Esophagus squamous epithelium (tissue), 5 donors: ENCODE measurements at places on chromosomes 13 and 19. TPM values are rescaled to one million over a fixed set of nuclear protein-coding genes. Genes with fewer than 3 reads are reported as not detected.

GRCh38 chr19:30665449-30665848, 293.3 kb downstream of the ZNF536 start:
- DNase-seq: no peak
- H3K4me1 ChIP-seq: no peaks in the 10 kb centered on the region
- no peak overlapping the region for H3K4me3 ChIP-seq
- peak overlapping the region; percentile 71 for H3K27ac ChIP-seq
- no peaks in the 10 kb centered on the region for H3K27me3 ChIP-seq

DNA sequence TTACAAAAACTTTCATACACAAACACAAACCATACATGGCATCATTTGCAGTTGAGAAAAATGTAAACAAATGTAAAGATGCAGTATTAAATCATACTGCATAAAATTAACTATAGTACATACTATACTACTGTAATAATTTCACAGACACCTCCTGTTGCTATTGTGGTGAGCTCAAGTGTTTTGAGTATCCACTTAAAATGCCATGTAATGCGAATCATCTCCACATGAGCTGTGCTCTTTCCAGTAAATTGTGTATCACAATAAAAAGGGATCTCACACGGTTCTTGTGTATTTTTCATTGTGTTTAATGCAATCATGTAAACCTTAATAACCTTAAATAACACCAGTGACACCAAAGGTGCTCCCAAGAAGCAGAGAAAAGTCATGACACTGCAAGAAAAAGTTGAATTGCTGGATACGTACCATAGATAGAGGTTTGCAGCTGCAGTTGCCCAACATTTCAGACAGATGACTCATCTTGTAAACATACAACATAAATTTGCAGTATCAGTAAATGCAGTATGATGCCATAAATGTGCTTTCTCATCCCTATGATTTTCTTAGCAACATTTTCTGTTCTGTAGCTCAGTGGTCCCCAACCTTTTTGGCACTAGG, 166.6 kb downstream of the RAP2A start:
- no peaks in the 10 kb centered on the region for H3K36me3 ChIP-seq
- no peaks in the 10 kb centered on the region for H3K4me1 ChIP-seq
- no peaks in the 10 kb centered on the region for H3K27me3 ChIP-seq
- no peak for DNase-seq

GRCh38 chr19:16204005-16204294, 6.2 kb downstream of the AP1M1 start:
- H3K36me3 ChIP-seq: peaks cover 26% of the 10 kb centered on the region

DNA sequence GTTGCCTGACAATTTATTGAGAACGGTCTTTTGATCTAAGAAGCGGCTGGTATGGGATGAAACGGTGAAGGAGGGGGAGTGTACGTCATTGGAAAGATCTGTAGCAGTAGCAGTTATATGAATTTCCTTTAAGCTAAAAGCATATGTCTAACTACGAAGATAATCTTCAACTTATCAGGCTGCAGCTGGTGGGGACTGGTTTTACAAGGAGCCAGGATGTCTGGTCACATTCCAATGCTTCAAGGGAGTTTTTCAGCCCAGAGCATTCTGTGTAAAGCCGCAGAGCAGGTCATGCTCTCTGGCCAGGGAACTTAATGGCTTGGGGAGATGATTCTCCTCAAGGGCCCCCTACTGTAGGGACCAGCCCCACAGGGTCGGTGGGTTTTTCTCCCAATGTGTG, 29.2 kb downstream of the CLEC4M start:
- no peak overlapping the region for H3K27ac ChIP-seq
- H3K36me3 ChIP-seq: no peaks in the 10 kb centered on the region
- H3K4me1 ChIP-seq: peaks cover 13% of the 10 kb centered on the region
- peaks cover 9% of the 10 kb centered on the region for H3K27me3 ChIP-seq
- DNase-seq: no peak

DNA sequence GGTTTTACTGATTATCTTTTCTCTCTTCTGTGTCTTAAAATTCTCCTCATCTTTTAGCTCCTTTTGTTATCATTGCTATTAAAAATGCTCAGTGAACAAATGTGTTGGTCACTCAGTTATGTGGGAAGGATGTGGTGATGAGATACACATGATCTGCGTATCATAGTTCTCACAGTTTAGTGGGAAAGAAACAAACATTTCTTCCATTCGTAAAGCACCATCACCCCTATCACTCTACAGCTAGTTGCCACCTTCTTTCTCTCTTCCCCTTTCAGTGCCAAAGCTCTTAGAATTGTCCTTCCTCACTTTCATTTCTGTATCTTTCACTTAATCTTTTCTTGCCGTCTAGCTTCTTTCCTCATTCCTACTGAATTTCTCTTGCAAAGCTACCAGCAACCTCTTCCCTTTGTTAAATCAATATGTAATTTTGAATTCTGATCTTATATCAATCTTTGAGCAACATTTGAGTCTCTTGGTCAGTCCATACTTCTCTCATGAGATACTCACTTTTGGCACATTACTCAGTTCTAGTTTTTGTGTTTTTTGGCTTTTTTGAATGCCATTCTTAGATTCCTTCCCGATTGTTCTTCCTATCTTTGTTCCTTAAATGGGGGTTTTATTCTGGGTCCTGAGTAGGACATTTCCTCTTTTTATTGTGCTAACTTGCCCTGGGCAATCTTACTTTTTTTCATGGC, 122.3 kb downstream of the PCCA start:
- H3K4me1 ChIP-seq: peaks cover 25% of the 10 kb centered on the region
- DNase-seq: no peak
- H3K4me3 ChIP-seq: no peak overlapping the region
- peaks cover 49% of the 10 kb centered on the region for H3K36me3 ChIP-seq

DNA sequence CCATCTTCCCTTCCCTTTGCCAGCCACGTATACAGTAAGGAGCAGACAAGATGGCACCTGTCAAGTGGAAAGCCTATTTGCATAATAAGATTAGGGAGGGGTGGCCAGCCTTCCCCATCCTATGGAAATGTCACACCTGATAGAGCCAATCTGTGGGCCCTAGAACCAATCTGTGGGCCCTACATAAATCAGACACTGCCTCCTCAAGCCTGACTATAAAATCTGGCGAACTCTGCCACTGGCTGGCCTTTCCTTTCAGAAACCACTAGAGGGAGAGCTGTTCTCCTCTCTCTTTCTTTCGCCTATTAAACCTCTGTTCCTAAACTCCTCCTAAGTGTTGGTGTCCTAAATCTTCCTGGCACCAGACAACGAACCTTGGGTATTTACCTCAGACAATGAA, 231.5 kb upstream of the KLHL1 start:
- H3K27ac ChIP-seq: no peak overlapping the region
- no peaks in the 10 kb centered on the region for H3K4me1 ChIP-seq
- DNase-seq: no peak
- H3K27me3 ChIP-seq: no peaks in the 10 kb centered on the region
- H3K36me3 ChIP-seq: no peaks in the 10 kb centered on the region
- no peak overlapping the region for H3K4me3 ChIP-seq

- no peaks in the 10 kb centered on the region for H3K4me1 ChIP-seq
- no peak overlapping the region for H3K4me3 ChIP-seq
- DNase-seq: no peak
- peaks cover 5% of the 10 kb centered on the region for H3K27me3 ChIP-seq
- no peaks in the 10 kb centered on the region for H3K36me3 ChIP-seq
- no peak overlapping the region for H3K27ac ChIP-seq
Observed at GRCh38 chr13:26716984-26717383, 43.6 kb downstream of the GPR12 start.

- H3K4me3 ChIP-seq: no peak overlapping the region
- peak; percentile 16 for DNase-seq
- H3K27ac ChIP-seq: peak overlapping the region; percentile 52
- H3K4me1 ChIP-seq: peaks cover 16% of the 10 kb centered on the region
Observed at GRCh38 chr13:106570299-106570852, 2.4 kb upstream of the ARGLU1 start.

DNA sequence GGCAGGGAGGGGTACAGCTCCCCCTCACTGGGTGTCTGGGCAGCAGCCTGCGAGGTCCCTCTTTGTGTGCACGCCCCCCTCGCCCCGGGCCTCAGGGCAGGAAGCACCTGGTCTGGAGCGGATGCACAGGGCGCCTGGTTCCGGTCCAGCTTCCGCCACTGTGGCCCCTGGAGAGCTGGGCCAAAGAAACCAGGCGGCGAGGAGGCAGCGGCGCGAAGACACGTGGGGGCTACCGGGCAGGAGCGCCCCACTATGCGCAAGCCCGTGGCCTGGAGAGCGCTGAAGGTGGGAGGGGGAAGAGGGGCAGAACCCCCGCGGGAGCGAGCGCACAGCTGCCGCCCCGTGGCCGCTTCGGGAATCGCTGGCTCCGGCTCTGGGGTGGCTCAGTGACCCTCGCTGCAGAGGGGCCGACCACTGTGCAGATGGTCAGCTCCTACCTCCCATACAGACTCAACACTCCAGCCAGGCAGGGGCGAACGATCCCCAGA, 1.7 kb upstream of the LYL1 start:
- peak; percentile 57 for DNase-seq
- H3K4me1 ChIP-seq: peaks cover 11% of the 10 kb centered on the region
- no peaks in the 10 kb centered on the region for H3K36me3 ChIP-seq
- H3K27ac ChIP-seq: peak overlapping the region; percentile 65

DNA sequence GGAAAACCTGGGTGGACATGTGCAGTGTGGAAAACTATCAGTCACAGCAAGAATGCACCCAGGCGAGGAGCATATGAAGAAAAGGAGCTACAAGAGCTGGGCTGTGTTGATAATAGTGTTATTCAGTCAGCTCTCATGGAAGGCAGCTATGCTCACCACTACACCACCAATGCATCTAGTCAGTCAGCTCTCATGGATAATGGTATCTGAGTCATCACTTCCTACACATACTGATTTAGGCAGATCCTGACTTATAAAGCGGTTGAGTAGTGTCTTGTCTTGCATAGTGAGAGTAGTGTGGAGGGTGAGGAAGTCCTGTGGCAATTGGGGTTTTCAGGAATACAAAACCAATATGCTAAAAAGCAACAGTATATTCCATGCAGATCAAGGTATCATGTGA, 9.1 kb upstream of the ZNF160 start:
- no peaks in the 10 kb centered on the region for H3K27me3 ChIP-seq
- H3K27ac ChIP-seq: no peak overlapping the region
- H3K4me1 ChIP-seq: no peaks in the 10 kb centered on the region
- no peak overlapping the region for H3K4me3 ChIP-seq
- no peaks in the 10 kb centered on the region for H3K36me3 ChIP-seq
- DNase-seq: no peak

DNA sequence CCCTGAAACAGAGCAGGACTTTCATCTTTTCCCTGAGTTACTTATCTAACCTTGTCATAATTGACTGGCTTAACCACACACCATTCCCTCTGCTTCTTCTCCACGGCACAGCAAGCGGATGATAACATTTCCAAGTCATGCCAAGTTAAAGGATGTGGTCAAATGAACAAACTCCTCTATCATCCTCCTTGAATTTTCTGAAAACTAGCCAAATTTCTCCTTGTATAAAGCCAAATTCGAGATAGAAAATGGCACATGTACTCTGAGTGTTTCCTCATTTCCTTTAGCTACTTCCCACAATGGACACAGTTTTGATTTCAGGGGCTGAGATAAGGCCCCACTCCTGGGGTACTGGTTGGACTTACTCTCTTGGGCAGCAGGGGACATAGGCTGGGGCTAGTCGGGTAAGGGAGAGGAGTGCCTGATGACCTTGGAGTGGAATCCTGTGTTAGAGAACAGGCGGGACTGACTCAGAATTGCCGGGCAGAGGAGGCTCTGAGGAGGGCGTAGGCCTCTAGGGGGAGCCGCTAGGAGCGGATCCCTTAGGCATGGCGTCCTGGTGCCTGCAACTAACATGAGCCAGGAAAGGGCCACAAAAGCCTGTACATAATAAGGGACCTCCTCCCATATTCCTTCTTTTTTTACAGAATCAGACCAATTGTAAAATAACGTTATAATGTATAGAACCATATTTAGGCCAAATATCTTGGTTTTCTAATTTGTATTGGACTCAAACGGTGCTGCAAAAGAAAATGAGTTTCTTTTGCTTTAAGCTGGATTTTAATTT, 20.3 kb upstream of the TMTC4 start:
- H3K27ac ChIP-seq: no peak overlapping the region
- no peaks in the 10 kb centered on the region for H3K27me3 ChIP-seq
- no peaks in the 10 kb centered on the region for H3K36me3 ChIP-seq
- no peak for DNase-seq

- H3K4me3 ChIP-seq: no peak overlapping the region
- H3K27me3 ChIP-seq: no peaks in the 10 kb centered on the region
- no peak overlapping the region for H3K27ac ChIP-seq
- H3K4me1 ChIP-seq: no peaks in the 10 kb centered on the region
- no peak for DNase-seq
Observed at GRCh38 chr19:58428617-58429016, 11.3 kb downstream of the ZNF132 start.

DNA sequence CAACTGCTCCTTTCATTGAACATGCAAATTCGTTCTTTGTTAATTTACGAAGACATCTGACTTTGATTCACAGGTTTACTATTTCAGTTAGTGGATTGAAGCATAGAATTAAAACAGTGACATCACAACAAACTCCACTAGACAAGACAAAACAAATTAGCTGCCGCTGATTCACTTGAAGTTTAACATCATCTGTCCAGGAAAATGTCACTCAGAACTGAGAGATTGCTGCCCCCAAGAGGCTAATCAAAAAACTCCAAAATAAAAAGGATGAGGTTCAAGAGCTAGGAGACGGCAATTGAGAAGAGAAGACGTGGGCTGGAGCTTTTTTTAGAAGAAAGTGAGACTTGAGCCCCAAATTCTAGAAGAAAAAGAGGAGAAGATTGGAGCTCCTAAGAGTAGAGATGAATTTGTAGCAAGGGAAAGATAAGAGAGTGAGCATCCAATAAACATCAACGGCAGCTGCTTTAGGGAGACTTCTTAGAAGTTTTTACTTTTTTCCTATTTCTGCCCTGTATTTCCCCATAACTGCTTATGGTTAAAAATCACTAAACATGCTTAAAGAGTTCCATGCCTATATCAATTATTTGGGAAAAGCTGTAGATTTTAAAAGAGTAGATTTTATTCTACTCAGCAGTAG, 40.8 kb upstream of the TPP2 start:
- H3K36me3 ChIP-seq: no peaks in the 10 kb centered on the region
- DNase-seq: no peak
- H3K27ac ChIP-seq: no peak overlapping the region
- H3K4me1 ChIP-seq: no peaks in the 10 kb centered on the region
- no peak overlapping the region for H3K4me3 ChIP-seq

DNA sequence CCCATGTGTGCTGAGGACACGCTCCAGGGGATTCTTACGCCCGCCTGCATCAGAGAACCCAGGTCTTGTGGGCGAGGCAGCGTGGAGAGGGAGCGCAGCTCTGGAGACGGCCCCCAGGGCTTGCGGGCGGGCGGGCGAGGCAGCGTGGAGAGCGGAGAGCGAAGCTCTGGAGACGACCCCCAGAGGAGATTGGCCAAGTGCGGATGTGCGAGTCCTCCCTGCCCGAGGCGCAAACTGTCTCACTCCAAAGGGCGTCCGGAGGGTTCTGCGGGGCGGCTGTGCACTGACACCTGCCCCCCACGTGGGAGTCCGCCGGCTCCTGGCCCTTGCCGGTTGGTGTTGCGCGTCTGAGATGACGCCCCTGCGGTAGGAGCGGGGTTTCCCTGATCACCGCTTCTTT, 39.8 kb downstream of the MCF2L start:
- H3K27ac ChIP-seq: no peak overlapping the region
- DNase-seq: no peak
- H3K36me3 ChIP-seq: no peaks in the 10 kb centered on the region

Gene FCHO1
- total RNA-seq: 2.2 TPM

Gene ZNF560
- total RNA-seq: not detected

Gene WDR87
- total RNA-seq: not detected

Gene CEBPA
- total RNA-seq: 32.5 TPM

Gene C13orf42
- total RNA-seq: not detected

Gene FLT3LG
- 0.75 TPM for total RNA-seq

Gene ZNF93
- 7.1 TPM for total RNA-seq
